ENCODE measurements at places on chromosomes 11 and 22.
A peak's percentile ranks its signal among the peaks of the same experiment; 100 is the strongest.

GRCh38 chr11:14357881-14358728 is 878 bp downstream of the RRAS2 start:
- DNase-seq: peak; percentile 8

DNA sequence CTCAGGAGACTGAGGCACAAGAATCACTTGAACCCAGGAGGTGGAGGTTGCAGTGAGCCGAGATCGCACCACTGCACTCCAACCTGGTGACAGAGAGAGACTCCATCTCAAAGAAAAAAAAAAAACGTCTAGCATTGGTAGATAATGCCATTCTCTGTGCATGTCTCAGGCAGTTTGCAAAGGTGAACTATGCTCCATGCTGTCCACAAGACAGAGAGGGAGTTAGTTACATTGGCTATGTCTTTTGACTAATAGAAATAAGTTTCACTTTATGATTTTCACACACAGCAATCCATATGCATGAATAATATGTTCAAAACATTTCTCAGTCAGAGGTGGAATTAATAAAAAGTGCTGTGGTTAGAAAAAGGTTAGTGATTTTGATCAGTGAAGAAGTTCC is 591.4 kb downstream of the ETS1 start:
- no peak for DNase-seq

DNA sequence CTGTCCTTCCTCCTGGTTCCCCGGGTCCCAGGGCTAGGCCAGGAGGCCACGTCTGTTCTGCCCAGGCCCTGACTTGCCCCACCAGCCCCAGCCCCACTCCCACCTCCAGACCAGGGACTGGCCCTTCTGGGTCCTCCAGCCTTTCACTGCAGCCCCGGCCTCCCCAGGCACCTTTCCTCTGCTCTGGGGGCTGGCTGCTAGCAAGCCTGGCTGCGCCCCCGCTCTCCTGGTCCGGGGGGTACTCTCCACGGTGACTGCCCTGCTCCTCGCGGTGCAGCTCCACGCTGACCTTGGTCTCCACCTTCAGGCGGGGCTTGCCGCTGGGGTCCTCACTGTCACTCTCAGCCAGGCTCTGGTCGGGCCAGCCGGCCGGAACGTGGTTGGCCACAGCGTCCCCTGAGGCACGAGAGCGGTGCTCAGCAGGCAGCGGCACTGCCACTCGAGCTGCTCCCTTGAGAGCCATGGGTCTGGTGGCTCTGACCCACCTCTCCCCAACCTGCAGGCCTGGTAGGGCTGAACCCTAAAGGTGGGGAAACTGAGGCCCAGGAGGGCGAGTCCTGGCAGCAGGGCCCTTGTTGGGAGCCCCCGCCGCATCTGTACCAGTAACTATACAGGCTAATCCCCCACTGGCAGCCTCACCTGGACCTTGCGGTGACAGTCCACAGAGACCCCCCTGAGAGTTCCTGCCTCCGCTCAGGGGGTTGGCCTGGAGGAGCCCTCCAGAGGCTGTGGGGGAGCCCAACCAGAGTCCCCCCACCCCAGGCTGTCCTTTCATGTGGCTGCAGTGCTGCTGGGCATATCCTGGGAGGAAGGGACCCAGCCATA is 29.0 kb downstream of the TRMU start:
- DNase-seq: no peak

- DNase-seq: no peak
Observed at GRCh38 chr22:46352691-46353386, 17.3 kb downstream of the TRMU start.

- no peak for DNase-seq
Observed at GRCh38 chr11:117663821-117664220, 133.2 kb downstream of the DSCAML1 start.

DNA sequence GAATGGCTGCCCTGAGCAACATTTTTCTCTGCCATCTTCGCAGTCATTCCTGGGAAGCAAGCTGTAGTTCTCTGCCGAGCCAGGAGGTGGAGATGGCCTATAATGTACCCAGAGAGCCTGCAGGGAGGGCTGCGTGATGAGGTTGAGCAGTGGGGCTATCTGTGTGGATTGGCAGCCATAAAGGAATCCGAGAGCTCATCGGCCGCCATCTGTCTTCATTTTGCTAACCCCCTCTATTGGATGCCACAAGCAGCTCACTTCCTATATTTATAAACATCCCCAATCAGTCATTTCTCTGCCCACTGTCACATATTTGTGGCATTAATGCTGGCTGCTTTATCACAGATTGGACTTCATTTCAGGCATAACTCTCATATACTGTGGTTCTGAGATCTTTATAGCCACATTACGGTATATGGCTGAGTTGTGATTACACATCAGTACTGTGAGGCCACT is 209.5 kb downstream of the NTM start:
- no peak for DNase-seq

GRCh38 chr11:58525037-58525614 is 17.2 kb upstream of the OR5B21 start:
- no peak for DNase-seq

GRCh38 chr11:65425105-65425970 is 2.7 kb downstream of the NEAT1 start:
- peak; percentile 72 for DNase-seq

GRCh38 chr11:111183706-111184105 is 61.8 kb upstream of the POU2AF2 start:
- no peak for DNase-seq

DNA sequence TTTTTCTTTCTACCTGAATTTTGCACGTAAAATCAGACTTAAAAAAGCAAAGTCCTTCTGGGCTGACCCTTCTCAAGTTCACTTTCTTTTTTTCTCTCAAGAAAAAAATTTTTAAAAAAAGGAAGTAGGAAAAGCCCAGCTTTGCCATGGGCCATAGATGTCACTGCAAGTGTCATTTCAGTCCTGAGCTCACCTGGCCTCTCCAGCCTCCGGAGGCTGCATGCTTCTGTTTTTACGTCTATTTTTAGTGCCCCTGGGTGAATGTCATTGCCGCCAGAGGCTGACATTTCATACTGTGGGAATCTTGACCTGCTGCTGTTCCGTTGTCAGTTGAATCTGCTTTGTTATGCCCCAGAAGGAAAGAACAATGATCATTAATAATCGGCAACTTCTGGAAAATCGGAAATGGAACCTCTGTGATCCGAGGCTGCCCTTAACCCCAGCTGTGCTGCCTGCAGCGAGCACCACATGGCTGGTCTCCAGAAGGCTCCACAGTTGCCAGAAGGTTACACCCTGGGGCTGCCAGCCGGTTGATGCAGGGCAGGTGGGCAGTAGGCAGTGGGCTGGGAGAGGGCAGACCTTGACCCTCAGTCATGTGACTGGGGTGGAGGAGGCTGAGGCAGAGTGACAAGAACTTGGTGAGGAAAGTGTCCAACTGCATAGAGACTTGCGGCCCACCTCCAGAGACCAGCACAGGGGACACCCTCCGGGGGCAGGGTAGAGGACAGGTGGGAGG is 16.7 kb upstream of the MYEOV start:
- DNase-seq: no peak

GRCh38 chr22:24420072-24420976 is 7.1 kb upstream of the ADORA2A start:
- DNase-seq: no peak

DNA sequence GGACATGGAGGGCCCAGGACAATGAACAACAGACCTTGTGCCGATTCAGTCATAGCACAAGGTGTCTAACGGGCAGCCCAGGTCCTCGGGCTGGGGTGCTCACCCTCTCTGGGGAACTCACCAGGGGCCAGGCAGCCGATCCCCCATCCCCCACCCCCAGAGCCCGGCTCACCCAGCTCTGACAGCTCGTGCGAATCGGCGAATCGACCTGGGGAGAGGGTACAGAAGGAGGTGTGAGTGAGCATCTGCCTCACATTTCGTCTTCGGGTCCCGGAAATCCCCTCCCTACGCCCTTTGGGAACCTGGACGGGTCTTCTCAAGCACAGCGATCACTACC is 423 bp downstream of the PEX16 start:
- no peak for DNase-seq

DNA sequence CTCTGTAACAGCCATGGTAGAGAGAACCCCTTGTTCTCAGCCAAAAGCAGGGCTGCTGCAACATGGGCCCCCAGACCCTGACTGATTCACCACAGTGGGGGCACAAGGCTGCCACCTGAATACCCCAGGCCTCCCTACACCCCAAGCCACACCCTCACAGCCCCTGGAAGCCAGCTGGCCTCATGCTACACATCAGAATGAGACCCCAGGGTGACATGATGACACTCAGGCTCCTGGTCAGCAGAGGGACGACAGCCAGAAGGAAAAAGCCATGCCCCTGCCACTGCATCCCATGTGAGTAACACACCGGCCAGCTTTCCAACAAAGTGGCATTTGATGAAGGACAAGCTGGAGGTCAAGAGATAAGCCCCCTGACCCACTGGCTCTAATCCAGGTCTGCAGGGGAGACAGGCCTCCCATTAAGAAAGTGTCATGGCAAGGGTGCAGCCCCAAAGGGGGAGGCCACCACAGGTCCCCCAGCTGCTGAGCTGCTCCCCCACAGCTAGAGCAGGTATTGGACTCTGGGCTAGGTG is 2.6 kb downstream of the CDPF1 start:
- DNase-seq: no peak

DNA sequence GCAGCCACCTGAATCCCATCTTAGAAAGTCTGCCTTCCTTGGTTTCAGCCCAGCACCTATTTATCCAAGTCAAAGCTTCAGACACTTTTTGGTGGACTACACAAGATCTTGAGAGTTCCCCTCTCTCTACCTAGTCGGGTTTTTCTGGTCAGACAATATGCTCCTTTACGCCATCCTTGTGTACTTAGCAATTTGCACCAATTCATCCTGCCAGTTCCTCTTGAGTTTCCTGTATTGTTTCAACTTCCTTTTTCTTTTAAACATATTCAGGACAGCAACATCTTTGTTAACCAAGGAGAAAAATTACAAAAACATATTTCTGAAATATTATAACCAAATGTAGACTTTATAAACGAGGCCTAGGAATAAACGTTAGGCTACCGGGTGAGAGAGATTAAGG is 368.2 kb upstream of the CADM1 start:
- no peak for DNase-seq

DNA sequence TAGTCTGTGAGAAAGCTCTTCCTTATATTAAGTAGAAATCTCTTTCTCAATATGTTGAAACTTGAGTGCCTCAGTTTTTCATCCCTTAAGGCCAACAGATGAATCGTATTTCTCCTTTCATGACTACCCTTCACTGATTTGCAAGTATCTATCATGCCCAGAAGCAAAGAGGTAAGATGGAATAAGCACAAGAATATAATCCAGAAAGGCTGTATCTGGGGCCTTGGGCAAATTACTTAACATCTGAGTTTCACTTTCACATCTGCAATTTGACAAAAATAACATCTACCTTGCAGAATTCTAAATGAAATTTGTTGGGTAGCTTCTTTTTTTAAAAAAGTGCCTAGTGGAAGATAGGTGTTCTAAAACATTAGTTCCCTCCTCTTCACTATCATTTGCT is 552.4 kb upstream of the ANO5 start:
- DNase-seq: no peak

DNA sequence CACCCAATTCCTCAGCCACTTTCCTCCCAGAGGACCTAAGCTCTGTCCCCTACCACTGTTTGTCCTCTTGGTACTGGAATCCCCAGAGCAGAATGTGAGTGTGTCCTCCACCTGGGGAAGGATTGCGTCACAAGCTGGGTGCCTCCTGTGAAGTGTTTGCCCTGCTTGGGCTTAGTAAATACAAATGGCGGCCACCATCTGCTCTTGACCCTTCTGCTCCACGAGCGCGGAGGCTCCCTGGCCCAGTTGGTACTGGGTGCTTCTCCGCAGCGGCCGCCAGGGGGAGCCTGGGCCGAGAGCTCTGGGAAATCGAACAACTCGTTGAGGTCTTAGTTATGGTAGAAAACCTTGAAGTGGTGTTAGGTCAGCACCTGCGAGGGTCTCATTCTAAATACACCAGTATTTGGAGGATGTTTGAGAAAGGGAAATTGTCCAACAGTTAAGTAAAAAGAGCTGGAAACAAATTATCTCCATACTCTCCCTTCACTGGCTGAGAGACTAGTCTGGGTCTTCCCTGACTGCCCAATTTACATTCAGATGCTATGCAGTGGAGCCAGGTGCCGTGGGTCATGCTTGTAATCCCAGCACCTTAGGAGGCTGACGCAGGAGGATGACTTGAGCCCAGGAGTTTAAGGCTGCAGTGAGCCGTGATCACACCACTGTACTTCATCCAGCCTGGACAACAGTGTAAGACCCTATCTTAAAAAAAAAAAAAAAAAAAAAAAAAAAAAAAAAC is 74.6 kb upstream of the TEAD1 start:
- peak; percentile 22 for DNase-seq

DNA sequence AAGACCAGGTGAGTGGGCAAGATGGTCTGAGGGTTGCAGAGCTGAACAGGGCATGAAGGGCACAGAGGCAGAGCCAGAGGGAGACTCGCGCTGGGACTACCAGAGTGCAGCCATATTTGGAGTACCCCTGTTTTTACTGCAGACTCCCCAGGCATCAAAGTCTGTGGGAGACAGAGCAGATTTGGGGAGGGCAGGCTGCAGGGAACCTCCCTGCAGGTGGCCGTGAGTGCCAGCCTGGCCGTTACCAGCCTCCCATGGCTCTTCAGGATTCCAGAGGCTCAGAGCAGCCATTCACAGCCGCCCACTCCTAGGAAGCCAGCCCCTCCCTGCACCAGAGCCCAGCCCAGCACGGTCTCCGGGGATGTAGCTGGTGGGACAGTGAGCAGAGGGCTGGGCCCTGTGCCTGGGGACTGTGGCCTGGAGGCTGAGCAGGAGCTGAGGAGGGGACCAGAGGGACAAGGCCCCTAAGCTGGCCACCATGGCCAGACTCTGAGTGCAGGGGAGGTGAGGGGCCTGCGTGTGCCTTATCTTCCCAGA is at the start of gene SEPTIN3:
Gene SEPTIN3, plus strand, starts transcription at position 334 of the 537 bp plus-strand sequence. CDS start 2,050 bp downstream, outside the sequence.
- no peak for DNase-seq

- no peak for DNase-seq
Observed at GRCh38 chr11:1087961-1088926, 13.6 kb downstream of the MUC2 start.

DNA sequence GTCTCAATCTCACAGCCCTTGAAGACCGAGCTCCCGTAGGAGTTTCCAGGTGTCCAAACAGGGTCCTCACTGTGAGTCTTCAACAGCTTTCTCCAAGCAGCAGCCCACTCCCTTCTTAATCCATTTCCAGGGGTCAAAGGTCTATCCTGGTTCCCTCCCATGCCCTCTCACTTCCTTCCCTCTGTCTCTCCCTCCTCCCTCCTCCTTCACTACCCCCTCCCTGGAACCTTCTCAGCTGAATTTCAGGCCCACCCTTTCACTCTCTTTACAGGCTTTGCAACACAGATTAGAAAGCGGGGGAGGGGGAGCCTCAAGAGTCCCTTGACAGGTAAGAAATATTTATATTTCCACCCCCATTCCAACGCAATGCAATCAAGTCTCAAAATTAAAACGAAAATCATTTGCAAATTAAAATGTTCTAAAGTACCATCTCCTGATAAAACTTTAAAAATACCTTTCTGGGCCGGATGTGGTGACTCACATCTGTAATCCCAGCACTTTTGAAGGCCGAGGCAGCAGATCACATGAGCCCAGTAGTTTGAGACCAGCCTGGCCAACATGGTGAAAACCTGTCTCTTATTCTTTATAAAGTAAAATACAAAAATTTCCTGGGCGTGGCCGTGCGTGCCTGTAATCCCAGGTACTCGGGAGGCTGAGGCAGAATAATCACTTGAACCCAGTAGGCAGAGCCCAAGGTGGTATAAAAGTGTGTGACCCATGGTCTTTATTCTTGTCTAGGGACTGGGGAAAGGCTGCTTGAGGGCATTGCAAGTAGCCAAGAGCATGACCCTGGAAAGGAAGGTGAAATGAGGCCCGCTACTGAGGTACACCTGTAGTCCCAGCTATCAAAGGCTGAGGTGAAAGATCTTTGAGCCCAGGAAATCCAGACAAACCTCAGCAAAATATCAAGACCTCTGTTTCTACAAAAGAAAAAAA is 865 bp upstream of the ZNF280A start:
- no peak for DNase-seq
